Activated CD8-positive, alpha-beta T cell treated with anti-CD3 and anti-CD28 coated beads for 36 hours (primary cell): ENCODE measurements at places on chromosomes 1 and 21. TPM values are rescaled to one million over a fixed set of nuclear protein-coding genes. Genes with fewer than 3 reads are reported as not detected.

KIF17 gene
- total RNA-seq = not detected

UTS2 gene
- not detected for total RNA-seq

ADGRB2 gene
- total RNA-seq = 0.54 TPM

PRRC2C gene
- total RNA-seq = 238 TPM

CELA2B gene
- total RNA-seq = not detected

TNFSF18 gene
- total RNA-seq = not detected

RRP15 gene
- 20.9 TPM for total RNA-seq

- no peak for DNase-seq
Observed at GRCh38 chr1:40740039-40740996, 43.3 kb upstream of the KCNQ4 start.

DNA sequence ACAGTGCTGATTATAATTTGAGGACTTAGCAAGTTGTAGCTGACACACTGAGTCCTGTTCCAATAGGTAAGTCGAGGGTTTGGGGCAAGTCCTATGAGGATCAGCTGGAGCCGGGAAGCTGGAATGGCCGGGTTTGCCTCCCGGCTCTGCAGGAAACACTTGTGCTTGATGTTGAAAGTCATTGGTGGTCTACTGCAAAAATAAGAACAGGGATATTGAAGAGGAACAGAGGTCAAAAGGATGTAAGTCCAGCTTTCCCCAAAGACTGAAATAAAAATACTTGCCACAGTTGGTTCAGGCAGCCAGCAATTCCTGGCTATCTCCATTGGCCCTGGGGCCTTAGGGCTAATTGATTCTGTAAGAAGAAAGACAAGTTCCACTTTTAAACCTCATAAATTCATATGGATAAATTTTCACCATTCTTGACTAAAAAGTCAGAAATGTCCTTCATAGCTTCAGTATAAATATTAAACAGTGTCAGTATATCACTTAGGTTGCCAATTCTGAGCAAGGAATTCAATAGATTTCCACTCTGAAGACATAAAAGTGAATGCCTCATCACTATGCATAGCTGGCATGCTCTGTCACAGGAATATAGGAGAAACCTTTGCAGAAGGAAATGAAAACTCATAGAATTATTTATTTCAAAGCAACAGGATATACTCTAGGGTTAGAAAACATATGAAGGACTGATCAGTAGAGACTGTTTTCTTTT is 165.2 kb downstream of the AK5 start:
- DNase-seq = no peak

DNA sequence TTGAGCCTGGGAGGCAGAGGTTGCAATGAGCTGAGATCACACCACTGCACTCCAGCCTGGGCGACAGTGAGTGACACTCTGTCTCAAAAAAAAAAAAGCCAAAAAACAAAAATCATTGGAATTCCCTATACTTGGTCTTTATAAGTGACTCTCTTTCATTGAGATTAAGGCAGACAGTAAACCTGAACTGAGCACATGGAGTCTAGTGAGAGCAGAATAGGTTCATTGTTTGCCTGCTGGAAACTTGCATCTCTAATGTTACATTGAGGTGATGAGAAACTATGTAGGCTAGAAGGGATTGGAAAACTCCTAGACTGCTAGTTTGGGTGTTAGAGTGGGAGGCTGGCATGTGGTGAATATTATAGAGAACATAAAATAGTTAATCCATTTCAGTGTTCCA is 25.4 kb downstream of the MAST2 start:
- no peak for DNase-seq

- no peak for DNase-seq
Observed at GRCh38 chr1:202439308-202439707, 90.8 kb downstream of the PPP1R12B start.

DNA sequence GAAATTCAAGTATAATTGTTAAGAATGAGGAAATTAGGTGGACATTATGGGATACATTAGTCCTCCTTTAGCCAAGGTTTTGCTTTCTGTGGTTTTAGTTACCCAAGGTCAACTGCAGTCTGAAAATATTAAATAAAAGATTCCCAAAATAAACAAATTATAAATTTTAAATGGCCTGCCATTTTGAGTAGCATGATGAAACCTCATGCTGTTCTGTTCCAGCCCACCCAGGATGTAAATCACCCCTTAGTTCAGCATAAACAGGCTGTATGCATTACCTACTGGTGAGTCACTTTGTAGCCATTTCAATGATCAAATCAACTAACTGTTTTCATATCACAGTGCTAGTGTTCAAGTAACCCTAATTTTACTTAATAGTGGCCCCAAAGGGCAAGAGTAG is 132.5 kb upstream of the LYPLAL1 start:
- no peak for DNase-seq

DNA sequence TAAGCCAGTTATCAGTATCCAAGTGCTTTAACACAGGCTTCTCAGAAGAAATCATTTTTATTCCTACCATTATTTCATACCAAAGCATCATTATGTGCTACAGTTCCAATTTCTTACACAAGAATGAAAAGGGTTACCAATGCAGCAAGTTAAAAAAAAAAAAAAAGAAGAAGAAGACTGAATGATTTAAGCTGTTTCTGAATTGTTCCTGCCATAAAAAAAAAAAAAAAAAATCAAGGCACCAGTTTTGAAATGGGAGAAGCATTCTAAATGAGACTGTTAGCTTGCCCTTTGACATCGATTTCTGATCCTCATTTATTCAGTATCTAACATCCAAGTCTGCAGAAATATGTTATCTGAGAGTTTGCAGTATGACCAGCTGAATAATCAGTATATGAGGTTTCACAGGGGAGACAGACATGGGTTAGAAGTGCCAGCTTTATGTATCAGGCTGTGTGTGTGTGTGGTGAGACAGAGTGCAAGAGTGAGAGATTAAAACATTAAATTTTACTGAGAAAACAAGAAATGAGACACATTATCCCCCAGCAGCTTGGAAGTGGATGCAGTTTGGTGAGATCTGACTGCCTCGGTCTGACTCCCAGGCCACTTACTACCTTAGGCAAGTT is 105.8 kb downstream of the COLGALT2 start:
- no peak for DNase-seq

DNA sequence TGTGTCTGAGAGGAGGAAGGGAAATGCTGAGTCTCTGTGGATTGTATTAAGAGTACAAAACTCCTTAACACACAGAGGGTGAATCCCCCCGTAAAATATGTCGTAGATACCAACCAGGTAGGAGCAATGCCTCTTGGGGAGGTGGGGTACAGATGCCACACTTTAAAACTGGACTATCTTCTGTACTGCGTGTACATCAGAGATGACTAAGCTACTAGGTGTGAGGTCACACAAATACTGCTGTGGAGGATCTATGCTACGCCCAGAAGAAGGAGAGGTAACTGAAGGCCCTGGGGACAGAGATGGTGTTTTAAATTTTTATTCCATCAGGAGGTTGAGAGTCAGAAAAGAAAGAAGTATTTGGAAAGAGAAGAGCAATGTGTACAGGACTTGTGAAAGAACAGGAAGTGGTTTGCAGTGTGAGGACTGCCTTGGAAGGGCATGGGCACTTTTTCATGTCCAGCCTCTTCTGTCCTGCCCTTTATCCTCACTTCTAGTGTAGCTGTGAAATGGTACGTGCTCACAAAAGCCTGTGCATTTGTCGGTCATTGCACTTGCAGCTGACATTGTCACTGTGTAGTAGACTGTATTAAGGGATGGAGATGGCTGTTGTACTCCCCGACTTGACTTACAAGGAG is 287.8 kb upstream of the CHRM3 start:
- DNase-seq = no peak

GRCh38 chr1:170864238-170864637 is 71.1 kb upstream of the MROH9 start:
- DNase-seq = no peak

- DNase-seq = no peak
Observed at GRCh38 chr1:111285879-111286278, 4.8 kb upstream of the CHIA start.

DNA sequence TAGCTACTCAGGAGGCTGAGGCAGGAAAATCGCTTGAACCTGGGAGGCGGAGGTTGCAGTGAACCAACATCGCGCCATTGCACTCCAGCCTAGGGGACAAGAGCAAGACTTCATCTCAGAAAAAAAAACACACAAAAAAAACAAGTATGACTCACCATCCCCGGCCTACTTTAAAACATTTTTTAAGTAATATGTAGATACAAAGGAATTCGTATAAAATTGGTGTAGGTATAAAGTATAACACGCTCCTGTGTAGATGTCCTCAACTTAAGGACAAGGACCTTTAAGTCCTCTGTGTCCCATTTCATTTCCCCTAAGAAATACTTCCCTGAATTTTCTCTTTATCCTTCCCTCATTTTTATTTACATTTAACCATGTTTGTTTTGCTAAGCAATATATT is 73.4 kb upstream of the PKN2 start:
- no peak for DNase-seq

- no peak for DNase-seq
Observed at GRCh38 chr1:86914601-86914997, at the start of gene HS2ST1. HS2ST1 (plus strand) TSS chr1:86914635.

GRCh38 chr1:62341089-62341488 is 21.9 kb upstream of the KANK4 start:
- no peak for DNase-seq

DNA sequence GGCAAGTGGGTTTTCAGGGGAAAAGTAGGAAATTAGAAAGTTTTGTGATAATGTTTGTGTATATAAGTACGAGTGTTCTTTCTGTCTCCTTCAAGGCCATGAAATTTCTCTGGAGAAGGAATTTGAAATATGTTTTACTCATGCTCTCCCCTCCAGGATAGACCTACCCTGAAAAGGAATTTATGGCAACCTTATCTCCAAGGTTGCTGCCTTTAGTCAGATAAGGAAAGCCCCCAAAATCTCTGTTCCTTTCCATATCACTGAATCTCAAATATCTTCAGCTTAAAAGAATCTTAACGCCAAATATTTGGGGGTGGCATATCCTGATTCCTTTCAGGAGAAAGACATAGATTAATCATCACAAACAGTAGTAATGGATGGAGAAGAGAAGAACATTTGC is 499 bp upstream of the C4BPB start:
- no peak for DNase-seq

DNA sequence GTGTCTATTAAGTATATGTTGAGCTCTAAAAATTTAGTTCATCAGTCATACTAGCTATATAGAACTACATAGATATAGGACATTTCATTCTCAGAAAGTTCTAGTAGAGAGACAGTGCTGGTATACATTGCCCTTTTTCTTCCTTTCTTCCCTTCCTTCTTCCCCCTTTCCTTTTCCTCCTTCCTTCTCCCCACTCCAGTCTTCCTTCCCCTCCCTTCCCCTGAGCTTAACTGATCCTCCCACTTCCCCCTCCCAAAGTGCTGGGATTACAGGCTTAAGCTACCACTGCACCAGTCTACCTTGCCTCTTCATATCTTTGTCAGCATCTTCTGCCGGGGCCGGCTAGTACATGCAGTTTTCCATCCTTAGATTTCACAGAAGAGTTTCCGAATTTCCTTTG is 12.1 kb downstream of the THRAP3 start:
- DNase-seq = no peak

DNA sequence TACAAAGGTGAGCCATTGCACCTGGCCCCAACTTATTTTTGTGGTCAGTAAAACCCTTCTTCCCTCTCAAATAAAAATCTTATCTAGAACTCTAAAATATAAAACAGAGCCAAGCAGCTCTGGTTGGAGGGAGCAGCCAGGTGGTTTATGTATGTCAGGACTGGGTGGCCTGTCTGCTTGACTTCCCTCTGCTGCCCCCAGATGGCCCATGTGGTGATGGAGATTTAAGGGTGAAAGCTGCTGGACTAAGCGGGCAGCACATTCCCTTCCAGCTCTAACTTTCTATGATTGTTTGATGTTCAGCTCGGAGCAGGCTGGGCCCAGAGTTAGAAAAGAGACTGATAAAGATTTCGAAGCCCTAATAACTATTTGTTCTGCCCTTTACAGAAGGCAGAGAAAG is 11.9 kb upstream of the PAQR6 start:
- DNase-seq = peak; percentile 31

DNA sequence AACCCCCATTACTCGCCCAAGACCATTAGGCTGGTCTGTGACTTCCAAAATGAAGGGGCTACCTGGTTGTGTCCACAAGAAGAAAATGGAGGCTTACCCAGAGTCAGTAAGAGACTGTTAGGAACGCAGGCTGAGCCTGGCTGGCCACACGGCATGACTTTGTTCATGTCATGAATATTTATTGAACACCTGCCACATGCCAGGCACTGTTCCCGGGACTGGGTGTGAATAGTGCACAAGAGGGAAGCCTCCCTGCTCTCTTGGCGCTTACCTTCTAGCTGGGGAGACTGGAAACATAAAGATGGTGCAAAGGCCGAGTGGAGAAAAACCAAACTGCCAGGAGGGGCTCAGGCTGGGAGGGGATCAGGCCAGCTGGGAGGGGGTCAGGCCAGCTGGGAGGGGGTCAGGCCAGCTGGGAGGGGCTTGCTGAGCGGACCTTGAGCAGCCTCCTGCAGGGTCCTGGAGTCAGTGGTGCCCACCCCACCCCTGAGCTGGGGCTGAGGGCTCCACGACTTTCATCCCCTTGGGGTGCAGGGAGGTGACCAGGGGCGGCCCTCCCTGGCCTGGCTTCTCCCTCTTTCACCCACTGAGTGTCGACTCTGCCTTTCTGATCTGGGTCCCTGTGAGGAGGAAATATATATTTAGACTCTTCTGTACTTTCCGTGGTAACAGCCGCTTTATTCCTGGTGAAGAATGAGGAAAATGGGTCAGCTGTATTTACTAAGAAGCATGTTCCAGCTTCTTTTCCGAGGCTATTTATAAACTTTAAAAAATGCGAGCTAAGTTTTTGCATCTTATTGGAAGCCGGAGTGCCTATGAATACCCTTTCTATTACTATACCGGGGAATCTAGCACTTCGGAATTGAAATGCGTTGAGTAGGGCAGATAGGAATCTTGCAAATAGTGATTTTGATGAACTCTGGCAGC is 139.0 kb downstream of the CAMTA1 start:
- DNase-seq = no peak

DNA sequence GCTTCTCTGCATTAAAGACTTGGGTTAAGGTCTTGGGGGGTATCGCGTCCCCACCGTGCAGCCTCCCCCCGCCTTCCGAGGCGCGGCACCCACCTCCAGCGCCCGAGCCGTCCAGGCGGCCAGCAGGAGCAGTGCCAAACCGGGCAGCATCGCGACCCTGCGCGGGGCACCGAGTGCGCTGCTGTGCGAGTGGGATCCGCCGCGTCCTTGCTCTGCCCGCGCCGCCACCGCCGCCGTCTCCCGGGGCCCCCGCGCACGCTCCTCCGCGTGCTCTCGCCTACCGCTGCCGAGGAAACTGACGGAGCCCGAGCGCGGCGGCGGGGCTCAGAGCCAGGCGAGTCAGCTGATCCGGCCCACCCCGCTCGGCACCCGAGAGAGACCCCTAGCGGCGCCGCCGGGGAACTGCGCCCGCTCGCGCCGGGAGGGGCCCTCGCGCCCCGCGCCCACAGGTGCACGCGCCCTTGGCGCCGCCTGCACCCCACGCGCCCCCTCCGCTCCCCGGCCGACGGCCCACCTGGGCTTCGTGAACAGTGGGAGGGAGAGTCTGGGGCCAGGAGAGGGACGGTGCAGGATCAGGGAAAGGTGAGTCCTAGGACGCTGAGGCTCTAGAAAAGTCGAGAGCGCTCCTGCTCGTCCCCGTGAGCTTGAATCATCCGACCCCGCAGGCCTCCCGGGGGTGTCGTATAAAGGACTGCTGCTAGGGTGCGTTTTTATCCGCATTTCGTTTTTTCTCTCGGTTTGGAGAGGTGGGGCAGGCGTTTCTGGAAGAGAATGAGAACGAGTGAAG is at the start of gene APP:
APP (minus strand) TSS at position 300 of the 787 bp plus-strand sequence; CDS start at position 150, 150 bp downstream.
- peak; percentile 85 for DNase-seq
